ENCODE measurements at places on chromosomes 1 and 21. TPM values are rescaled to one million over a fixed set of nuclear protein-coding genes. Genes with fewer than 3 reads are reported as not detected.

GRCh38 chr1:27071049-27071416 is 58.4 kb upstream of the TENT5B start:
- H3K4me1 ChIP-seq, result no peaks in the 10 kb centered on the region
- no peaks in the 10 kb centered on the region for H3K36me3 ChIP-seq
- no peak overlapping the region for H3K27ac ChIP-seq
- DNase-seq, result no peak

DNA sequence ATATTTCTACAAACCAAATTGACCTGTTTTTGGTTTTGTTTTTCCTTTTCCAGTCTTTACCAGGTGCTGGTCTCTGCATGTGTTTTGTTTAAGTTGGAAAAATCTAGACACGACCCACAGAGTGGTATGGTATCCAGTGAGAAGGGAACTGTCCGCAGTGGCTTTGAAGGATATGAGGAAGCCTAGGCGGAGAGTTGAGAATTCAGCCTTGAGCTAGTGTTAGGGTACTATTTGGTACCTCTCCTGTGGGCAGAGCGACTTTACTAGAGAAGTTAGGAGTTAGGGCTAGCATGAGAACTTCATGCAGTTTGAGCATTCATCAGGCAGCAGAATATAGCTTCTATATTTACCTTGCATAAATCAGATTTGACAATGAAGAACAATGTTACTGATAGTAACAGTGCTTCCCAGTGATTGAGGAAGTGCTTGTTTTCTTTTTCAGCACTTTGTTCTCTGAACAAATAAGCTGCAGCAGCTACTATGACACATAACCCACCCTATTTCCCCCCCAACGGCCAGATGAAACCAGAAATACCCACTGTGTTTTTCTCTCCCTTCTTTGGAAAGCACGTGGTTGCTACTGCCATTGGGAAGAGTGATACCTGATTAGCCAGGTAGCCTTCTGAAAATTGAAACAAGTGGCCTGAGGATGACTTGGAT is 19.0 kb downstream of the MRPS6 start:
- DNase-seq, result no peak
- peak overlapping the region; percentile 37 for H3K27ac ChIP-seq
- no peak overlapping the region for H3K4me3 ChIP-seq
- peaks cover 13% of the 10 kb centered on the region for H3K36me3 ChIP-seq
- no peaks in the 10 kb centered on the region for H3K27me3 ChIP-seq

DNA sequence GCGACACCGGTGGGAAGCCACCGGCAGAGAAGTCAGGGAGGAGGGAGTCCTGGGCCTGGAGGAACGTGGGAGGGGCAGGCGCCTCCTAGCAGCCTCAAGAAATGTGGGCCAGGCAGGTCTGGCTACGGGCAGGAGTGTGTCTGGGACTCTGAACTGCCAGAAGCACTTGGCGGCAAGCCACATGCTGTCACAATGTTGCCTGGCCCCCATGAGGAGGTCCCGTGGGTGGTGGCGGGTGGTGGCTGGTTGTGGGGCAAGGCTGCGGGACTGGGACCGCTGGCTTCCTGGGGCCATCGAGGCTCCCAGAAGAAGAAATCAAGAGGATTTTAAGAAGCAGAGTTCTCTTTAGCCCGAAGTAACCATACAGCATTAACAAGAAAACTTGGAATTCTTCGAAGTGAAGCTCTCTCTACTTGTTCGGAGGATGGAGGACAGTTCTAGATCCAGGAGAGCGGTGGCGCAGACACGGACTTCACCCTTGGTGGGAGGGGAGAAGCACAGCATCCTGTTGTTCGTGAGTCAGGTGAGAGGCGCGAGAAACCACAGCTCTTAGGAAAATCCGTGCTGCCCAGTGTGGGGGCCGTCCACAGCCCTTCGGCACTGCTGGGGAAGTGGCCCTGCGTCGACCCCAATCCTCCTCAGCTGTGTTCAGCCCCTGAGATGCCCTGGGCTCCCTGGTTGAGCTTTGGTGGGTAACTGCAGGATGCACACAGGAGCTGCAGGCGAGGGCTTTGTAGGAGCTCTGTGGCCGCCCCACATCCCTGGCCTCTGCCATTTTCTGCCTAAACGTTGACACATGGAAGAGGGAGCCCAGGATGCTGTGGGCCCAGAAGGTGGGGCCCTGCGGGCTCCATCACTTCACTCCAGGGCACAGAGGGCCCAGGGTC is 12.4 kb downstream of the SKI start:
- no peaks in the 10 kb centered on the region for H3K36me3 ChIP-seq
- H3K27ac ChIP-seq, result peak overlapping the region; percentile 43
- H3K4me3 ChIP-seq, result no peak overlapping the region
- H3K4me1 ChIP-seq, result peaks cover 62% of the 10 kb centered on the region
- no peaks in the 10 kb centered on the region for H3K27me3 ChIP-seq

DNA sequence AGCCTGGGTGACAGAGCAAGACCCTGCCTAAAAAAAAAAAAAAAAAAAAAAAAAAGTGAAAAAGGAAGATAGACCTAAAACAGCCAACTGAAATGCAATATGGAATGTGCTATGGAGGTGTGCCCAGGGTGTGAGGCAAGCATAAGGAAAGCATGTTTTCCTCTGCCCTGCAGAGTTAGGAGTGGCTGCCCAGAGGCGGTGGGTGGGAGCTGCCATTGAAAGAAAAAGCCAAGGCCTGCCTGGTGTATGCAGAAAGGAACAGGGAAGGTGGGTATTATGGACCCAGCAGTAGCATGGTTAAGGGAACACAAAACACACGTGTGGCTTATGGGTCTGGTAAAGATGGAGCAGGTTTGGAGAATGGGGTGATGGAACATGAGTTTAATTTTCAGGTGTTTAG is 8.9 kb downstream of the CD244 start:
- no peaks in the 10 kb centered on the region for H3K36me3 ChIP-seq
- no peak overlapping the region for H3K27ac ChIP-seq
- DNase-seq, result no peak

- H3K4me3 ChIP-seq, result no peak overlapping the region
- H3K27ac ChIP-seq, result no peak overlapping the region
- peak; percentile 41 for DNase-seq
Measured at GRCh38 chr1:27001570-27002360, 8.3 kb downstream of the TRNP1 start.

GRCh38 chr1:82161700-82162141 is 361.0 kb downstream of the ADGRL2 start:
- H3K27me3 ChIP-seq, result no peaks in the 10 kb centered on the region
- DNase-seq, result no peak
- H3K27ac ChIP-seq, result no peak overlapping the region
- no peaks in the 10 kb centered on the region for H3K36me3 ChIP-seq
- peak overlapping the region; percentile 33 for H3K4me3 ChIP-seq
- H3K4me1 ChIP-seq, result peaks cover 27% of the 10 kb centered on the region

- H3K27ac ChIP-seq, result no peak overlapping the region
- no peak for DNase-seq
Measured at GRCh38 chr1:71294178-71294577, 213.3 kb upstream of the ZRANB2 start.

GRCh38 chr1:23793861-23794731 is 3.2 kb downstream of the LYPLA2 start:
- H3K36me3 ChIP-seq, result no peaks in the 10 kb centered on the region
- peaks cover 29% of the 10 kb centered on the region for H3K4me1 ChIP-seq
- DNase-seq, result no peak
- H3K27me3 ChIP-seq, result no peaks in the 10 kb centered on the region
- no peak overlapping the region for H3K27ac ChIP-seq

- no peak overlapping the region for H3K4me3 ChIP-seq
- H3K27me3 ChIP-seq, result peaks cover 8% of the 10 kb centered on the region
- no peak for DNase-seq
- H3K4me1 ChIP-seq, result no peaks in the 10 kb centered on the region
- no peaks in the 10 kb centered on the region for H3K36me3 ChIP-seq
- H3K27ac ChIP-seq, result no peak overlapping the region
Measured at GRCh38 chr1:7932524-7933138, 8.0 kb downstream of the TNFRSF9 start.

Gene LYPD8
- 1.7 TPM for total RNA-seq

Gene LRRN2
- 1.1 TPM for total RNA-seq

Data from gastrocnemius medialis (tissue), 4 donors.